ENCODE measurements at places on chromosomes 16 and 17.
A peak's percentile ranks its signal among the peaks of the same experiment; 100 is the strongest.

DNA sequence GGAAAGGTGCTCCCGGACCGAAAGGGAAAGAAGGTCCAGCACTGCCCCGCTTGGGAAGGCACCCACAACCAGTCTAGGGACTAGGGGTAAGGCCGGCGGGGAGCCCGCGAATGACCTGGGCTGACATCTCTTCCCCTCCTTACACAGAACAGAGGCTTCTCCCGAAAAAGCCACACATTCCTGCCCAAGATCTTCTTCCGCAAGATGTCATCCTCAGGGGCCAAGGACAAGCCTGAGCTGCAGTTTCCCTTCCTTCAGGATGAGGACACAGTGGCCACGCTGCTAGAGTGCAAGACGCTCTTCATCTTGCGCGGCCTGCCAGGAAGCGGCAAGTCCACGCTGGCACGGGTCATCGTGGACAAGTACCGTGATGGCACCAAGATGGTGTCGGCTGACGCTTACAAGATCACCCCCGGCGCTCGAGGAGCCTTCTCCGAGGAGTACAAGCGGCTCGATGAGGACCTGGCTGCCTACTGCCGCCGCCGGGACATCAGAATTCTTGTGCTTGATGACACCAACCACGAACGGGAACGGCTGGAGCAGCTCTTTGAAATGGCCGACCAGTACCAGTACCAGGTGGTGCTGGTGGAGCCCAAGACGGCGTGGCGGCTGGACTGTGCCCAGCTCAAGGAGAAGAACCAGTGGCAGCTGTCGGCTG lies 1.5 kb downstream of the CNP start:
- DNase-seq = no peak

DNA sequence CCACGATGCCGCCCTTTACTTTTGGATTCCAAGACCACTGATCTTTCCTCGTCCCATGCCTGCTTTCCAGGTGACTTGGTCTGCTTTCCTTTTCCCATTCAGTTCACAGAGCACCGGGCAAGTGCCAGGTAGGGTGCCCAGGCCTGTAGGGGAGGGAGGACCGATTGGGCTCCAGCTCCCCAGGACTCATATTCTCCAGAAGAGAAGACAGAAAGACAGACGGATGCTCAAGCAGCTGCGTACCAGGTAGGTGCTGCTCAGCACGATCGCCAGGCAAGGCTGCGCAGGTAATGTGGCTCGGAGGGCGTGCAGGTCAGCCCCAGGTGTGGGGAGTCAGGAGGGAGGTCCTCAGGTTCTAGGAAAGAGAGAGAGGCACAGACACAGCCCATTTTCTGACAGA lies 67.5 kb upstream of the ZNF423 start:
- no peak for DNase-seq

GRCh38 chr16:85663891-85664321 lies 24.8 kb downstream of the GINS2 start:
- DNase-seq = no peak

DNA sequence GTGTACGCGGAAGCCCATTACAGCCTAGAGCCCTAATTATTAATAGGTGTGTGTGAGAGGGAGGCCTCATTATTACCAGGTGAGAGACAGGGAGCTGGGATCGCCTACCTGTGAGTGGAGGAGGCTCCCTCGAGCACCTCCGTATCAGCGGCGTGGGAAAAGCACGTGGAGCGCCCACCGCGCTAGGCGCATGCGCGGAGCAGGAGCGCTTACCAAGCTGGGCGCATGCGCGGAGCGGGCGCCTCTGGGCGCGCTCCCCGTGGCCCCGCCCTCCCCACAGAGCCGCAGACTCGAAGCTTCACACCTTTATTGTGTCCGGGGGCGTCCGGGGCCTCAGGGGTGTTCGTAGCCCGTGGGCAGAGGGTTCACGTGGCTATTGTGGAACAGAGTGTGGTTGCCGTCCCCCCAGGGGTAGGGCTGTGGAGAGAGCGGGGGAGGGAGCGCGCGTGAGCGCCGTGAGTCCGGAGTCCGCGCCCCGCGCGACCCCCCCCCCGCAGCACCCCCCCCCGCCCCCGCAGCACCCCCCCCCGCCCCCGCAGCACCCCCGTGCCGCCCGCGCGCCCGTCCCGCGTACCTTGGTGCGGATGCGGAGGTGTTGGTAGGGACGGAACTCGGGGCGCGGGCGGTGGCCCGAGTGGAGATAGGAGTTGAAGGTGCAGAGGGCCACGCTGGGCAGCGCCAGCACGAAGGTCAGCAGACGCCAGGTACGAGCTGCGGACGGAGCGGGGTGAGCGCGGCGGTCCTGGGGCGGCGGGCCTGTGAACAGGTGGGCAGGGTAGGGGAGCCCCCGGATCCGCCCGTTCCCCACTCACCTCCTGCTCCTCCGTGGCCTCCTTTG lies 500 bp downstream of the COX6A2 start:
- DNase-seq = no peak

- no peak for DNase-seq
These were observed 1.6 kb downstream of the ZNF629 start for GRCh38 chr16:30785126-30786106.

DNA sequence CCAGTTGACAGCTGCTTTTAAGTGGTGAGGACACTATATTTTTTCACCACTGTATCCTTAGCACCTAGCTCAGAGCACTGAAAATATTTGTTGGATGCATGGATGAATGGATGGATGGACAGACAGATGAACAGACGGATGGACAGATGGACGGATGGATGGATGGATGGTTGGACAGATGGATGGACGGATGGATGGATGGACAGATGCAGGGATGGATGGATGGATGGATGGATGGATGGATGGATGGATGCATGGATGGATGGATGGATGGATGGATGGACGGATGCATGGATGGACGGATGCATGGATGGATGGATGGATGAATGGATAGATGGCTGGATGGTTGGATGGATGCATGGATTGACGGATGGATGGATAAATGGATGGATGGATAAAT lies 12.4 kb upstream of the SLC5A11 start:
- no peak for DNase-seq

- peak; percentile 93 for DNase-seq
These were observed 2.9 kb downstream of the GSE1 start for GRCh38 chr16:85615852-85616606.

DNA sequence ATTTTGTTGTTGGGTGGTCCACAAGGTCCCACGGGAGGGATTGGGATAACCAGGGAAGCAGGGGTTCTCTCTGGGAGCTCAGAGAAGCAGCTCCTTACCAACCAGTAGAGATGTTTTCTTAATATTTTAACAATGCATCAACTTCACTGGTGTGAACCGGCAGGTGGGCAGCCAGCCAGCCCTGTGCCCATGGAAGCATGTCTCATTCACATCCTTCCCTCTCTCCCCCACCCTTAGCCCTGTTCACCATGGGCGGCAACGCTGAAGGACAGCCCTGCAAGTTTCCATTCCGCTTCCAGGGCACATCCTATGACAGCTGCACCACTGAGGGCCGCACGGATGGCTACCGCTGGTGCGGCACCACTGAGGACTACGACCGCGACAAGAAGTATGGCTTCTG lies 9.3 kb downstream of the MMP2 start:
- no peak for DNase-seq

DNA sequence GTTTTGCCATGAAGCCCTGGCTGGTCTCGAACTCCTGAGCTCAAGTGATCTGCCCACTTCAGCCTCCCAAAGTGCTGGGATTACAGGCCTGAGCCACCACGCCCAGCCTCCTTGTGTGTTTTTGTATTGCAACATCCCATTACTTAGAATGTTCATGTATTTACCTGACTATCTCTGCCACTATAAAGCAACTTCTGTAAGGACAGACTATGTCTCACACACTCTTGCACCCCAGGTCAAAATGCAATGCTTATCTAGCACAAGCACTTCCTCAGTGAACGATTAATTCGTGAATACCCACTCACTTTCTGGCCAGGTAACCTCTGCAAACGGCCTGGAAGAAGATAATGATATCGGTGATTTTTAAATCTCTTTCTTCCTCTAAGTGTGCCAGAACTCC lies 82.6 kb downstream of the NDEL1 start:
- no peak for DNase-seq

- no peak for DNase-seq
These were observed 73.0 kb downstream of the ANKRD11 start for GRCh38 chr16:89417352-89417751.

GRCh38 chr17:8153031-8153451 lies 837 bp upstream of the PER1 start:
- no peak for DNase-seq

GRCh38 chr16:66457888-66458287 lies 30.8 kb downstream of the BEAN1 start:
- no peak for DNase-seq
